ENCODE measurements at places on chromosomes 6 and 20.

GRCh38 chr20:60715172-60715571 is 536.9 kb upstream of the CDH4 start:
- no peak for DNase-seq

GRCh38 chr6:6460416-6460815 is 128.1 kb upstream of the LY86 start:
- DNase-seq, result no peak

DNA sequence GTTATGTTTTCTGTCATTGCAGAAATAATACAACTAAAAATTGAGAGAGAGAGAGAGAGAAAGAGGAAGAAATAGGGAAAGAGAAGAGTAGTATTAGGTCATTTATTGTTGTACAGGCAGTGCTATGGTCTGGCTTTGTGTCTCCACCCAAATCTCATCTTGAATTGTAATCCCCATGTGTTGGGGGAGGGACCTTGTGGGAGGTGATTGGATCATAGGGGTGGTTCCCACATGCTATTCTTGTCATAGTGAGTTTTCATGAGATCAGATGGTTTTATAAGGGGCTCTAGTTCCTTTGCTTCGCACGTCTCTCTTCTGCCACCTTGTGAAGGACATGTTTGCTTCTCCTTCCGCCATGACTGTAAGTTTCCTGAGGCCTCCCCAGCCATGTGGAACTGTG is 677.4 kb upstream of the CHD6 start:
- DNase-seq, result no peak

DNA sequence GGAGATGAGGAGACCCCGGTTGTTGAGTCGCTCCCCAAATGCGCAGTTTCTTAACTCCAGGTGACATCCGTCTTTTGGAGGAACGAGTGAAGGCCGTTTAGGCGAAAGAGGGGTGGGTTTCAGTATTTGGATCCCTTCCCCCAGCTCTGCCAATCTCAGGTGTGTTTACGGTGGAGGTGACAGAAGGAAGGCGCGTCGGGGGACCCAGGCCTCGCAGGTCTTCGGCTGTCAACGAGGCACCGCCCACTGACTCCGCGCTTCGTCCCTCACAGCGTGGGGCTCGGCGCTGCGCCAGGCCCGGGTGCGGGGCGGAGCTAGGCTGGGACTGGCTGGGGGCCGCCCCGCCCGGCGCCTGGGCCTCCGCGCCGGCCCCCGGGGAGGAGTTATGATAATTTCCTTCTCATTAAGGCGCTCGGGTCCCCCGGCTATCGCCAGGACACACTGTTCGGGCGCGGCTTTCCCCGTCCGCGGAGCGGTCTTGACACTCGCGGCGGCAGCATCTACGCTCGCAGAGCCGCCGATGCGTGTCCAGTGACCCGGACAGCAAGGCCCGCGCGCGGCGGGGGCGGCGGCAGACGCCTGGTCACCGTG is at the start of gene TFAP2C:
TFAP2C (plus strand) TSS at position 434 of the 591 bp plus-strand sequence. CDS start 239 bp downstream, outside the sequence.
- peak; percentile 69 for DNase-seq

GRCh38 chr6:150366118-150366778 is 2.6 kb upstream of the IYD start:
- DNase-seq, result no peak

DNA sequence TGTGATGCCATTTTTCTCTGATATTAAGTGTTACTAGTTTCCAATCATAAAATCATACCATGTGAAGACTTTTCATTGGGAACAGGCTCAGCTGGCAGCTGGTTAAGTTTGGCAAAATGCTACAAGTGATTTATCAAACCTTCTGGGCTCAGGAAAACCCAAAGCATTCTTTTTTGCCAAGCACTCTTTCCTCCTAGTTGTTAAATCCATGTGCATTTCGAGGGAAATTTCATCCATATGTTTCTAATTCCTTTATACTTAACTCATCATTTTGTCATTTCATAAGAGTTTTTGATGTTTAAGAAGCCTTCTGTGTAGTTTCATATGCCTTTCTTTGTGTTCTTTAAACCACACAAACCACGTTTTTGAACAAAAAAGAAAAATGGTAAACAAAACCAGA is 217.6 kb upstream of the PDE10A start:
- no peak for DNase-seq

DNA sequence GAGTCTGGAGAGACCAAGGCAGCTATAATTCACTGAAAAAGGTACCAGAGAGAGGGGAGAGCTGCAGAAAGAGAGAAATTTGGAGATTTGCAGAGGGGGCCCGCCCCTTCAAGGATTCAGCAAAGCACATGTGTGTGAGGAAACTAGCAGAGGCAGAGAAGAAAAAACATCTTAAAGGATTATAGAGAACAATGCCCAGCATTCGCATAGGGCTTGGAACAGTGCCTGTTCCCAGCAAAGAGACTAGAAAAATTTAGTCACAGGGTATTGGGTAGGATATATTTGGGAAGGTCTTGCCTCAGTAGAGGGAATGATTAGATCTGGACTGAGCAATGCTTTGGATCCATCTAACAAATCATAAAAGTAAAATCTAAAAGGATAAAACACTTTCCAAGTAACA is 44.0 kb downstream of the SRPK1 start:
- no peak for DNase-seq

- no peak for DNase-seq
Observed at GRCh38 chr6:106966671-106967640, 7.6 kb downstream of the CD24 start.

DNA sequence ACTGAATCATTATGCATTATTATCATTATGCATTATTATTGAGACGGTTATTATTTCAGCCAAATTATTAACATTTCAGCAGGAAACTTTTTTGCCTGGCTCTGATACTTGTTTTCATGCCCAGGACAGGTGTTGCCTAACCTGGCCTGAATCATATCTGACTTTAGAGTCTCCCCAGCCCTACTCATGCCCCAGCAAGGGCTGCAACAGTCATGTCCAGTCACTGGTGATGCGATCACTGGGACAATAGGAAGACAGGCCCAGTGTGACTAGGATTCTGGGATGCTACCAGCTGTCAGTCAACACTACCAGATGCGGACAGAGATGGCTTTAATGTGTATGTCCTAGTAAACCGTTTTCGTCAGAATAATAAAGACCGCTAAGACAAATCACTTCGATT is 285.0 kb downstream of the KHDC1L start:
- no peak for DNase-seq

GRCh38 chr6:152310371-152310954 is 326.7 kb downstream of the SYNE1 start:
- no peak for DNase-seq

DNA sequence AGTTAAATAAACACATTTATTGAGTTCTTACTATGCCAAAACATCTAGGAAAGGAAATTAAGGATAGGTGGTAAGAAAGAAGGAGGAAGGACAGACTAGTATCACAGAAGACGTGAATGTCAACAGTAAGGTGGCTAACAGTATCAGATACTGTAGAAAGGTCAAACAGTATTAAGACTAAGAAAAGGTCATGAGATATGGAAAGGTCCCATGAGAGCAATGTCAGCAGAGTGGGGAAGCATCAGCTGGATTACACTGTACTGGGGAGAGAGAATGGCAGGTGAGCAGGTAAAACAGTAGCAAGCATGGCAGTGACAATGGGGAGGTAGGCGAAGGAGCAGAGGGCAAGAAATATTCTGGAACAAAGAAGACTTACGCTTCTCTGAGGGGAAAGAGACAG is 18.0 kb downstream of the GLO1 start:
- DNase-seq, result no peak

GRCh38 chr6:155530219-155530834 is 74.7 kb upstream of the NOX3 start:
- DNase-seq, result peak; percentile 23

GRCh38 chr6:44702292-44702691 is 314.8 kb downstream of the CDC5L start:
- DNase-seq, result no peak

DNA sequence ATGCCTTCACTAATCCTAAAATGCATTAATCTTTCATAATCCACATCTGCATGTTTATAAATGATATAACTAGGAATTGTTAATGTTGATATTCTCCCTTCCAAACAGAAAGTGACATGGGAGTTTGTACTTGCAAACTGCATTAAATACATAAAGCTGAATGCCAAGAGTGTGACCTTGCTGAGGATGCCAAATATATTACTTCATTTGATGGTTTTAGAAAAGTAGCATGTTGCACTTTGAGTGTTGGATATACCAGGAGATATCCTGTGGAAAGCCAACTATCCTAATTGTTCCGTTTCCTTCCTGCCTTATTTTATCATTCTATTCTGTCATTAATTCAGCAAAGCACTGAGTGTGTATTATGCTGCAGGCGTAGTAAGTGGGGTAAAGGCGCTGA is 229.8 kb downstream of the TMEM242 start:
- no peak for DNase-seq

- no peak for DNase-seq
Observed at GRCh38 chr20:38748861-38749149, 545 bp downstream of the ACTR5 start.

DNA sequence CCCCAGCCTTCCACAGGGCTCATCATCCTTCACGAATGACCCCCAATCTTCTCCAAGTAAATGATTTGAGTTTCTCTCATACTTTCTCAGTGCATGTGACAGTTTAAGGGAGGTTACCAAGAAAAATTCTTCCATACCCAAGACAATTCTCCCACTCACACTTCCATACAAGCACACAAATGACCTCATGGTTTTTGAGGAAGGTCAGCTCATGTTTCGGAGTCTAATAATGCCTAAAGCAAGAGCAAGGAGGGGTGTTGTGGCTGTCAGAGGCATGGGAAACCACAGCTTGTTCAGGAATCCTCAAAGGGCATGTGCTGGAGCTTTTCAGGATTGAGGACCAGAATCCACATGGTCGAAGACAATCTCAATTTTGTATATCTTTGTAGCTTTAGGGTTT is 279.0 kb downstream of the MAFB start:
- DNase-seq, result no peak

- no peak for DNase-seq
Observed at GRCh38 chr20:21395666-21396598, 1.4 kb downstream of the NKX2-4 start.

DNA sequence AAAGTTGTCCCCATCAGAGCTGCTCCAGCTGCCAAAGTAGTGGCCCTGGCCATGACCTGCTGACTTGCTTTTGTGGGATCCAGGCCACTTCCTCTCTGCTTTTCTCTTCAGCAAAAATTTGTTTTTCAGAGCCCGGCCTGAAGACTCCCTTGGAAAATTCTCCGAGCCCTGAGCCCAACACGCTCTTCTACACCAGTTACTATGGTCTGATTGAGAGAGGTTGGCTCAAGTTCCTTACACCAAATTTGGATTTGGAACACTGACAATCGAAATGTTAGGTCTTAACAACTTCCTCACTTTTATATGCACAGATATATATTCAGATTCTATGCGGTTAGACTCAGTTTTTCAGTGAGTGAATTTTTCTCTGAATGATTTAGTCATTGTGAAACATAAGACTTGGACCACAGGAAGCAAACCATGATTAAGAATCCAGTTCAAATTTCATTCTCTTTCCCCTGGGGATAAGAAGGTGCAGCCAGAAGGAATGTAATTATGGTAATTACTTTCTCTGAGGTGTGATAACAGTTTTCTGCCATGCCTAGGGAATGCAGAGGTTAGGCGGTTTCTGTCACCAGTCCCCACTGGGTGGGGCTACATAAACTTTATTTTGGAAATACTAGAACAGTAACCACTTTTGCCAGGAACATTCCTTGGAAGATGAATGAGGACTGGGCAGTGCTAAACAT is 365.2 kb downstream of the SYNE1 start:
- DNase-seq, result no peak

GRCh38 chr6:75842191-75842590 is 93.2 kb downstream of the MYO6 start:
- no peak for DNase-seq

DNA sequence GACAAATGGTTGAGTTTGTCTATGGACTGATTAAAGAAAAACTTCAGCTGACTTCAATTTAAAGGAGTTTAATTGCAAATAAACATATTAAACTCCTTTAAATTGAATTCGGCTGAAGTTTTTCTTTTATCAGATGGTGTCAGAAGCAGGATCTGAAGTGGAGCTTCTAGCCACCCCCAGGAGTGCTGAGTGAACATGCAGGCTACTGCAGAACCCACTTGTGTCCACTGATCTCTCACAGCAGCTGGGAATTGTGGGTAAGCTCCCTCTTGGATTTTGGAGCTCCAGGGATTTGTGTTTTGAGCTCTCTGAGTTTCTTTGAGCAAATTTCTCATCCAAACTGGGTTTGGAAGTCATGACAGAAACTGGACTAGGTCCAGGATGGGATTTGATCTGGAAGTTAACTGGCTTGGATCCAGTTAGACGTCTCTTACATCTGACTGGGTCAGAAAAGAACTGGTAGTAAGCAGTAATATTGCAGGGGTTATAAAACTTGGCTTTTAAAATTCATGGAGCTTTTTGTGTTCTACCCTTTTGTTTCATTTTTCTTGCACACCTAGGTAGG is 95.8 kb upstream of the UST start:
- no peak for DNase-seq

- no peak for DNase-seq
Observed at GRCh38 chr20:45878076-45878761, 2.8 kb upstream of the ZSWIM1 start.

GRCh38 chr6:90788781-90789180 is 201.9 kb upstream of the MAP3K7 start:
- DNase-seq, result no peak

DNA sequence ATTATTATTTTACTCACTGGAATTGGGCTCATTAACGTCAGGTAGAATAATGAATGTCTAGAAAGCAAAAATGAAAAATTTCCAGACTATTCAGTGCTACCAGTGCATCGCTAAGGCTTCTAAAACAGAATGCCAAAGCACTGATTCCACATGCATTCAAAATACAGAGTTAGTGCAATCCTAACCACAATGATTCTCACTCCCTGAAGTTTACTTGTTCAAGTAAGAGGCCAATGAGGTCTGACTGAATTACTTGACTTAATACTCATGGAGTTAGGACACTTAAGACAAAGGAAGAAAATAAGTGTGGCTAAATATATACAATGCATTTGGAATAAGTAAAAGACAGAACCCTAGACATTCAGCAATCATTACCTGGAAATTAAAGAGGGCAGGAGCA is 220.5 kb downstream of the PKHD1 start:
- DNase-seq, result no peak

DNA sequence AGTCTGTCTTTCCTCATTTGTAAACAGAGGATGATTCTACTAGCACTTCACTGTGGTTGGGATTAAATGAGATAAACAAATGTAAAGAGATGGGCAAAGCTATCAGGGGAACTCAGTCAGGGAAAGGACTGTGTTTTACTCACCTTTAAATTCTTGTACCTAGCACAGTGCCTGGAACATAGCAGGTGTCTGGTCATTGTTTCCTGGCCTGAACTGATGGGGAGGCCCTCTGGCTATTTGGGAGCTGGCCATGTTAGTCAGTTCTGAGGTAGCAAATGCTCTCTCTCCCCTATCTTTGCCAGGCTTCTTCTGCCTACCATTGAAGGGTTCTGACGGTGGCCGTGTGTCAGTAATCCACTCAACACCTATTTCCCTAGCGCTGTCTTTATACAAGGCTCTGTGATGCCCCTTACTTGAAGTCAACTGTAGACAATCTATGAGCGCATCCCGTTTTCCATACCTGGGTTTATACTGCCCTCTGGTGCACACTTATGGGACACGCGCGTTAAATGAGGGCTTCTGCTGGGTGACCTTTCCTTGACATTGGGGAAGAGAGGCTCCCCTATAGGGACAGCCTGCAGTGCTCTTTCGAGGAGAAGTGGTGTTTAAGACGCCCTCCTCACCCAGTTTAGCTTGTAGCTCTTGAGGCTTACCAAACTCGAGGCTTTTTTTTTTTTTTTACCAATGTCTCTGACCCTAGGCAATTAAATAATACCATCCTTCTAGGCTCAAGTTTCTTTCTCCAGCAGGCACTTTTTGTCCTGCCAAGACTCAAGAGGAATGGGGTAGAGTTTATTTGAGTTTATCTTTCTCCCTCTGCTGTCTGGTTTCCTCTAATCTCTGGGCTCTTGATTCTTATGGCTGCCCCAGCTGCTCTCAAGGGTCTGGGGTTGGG is 4.0 kb upstream of the SPATS1 start:
- no peak for DNase-seq

GRCh38 chr20:36074983-36075382 is 79.6 kb upstream of the EPB41L1 start:
- no peak for DNase-seq
